NCI-H187 (cell line): ENCODE measurements at places on chromosomes 13 and 19.

- peak; percentile 83 for DNase-seq
Measured at GRCh38 chr13:107866032-107866940, 349.1 kb downstream of the LIG4 start.

GRCh38 chr13:48731001-48731658, 77.4 kb downstream of the CYSLTR2 start:
- no peak for DNase-seq

DNA sequence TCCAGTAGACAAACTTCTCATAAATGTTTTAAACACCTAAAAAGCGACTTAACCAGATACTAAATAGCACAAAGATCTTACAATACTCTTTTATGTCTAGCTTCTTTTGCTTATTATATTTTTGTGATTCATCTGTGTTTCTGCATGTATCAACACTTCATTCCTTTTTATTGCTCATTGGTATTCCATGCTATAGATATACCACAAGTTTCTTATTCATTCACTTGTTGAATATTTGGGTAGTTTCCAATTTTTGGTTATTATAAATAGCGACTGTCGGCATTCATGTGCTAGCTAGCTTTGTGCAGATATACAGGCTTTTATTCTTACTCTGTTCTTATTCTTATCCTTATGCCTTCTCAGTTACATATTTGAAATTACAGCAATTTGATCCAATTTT, 50.0 kb upstream of the RGCC start:
- DNase-seq = no peak

DNA sequence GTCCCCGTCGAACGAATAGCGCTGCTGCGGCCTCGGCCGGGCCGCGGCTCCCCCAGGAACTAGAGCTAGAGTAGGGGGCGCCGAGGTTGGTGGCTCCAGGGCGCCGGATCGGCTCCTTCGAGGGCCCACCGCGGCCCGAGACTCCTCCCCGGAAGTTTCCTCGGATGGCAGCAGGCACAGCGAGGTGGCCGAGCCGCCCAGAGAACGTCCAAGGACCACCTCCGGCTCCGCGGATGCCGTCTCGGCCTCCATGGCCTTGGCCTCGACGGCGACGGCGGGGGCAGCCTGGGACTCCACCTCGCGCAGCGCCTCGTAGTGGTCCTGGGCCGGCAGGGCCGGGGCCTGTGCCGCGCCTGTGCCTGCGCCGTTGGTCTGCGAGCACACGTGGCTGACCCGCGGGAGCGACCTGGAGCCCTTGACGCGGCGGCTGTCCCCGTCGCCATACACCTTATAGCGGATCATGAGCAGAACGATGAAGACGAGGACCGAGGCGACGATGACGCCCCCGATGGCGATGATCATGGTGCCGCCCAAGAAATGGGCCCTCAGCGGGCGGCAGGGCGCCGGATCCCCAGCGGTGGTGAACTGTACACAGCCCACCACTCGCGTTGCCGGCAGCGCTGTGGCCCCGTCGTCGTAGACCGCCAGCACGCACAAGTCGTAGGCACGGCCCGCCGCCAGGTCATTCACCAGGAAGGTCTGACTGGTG, 11.8 kb downstream of the IFNL1 start:
- no peak for DNase-seq

GRCh38 chr13:50080911-50081678, 65.9 kb downstream of the KCNRG start:
- peak; percentile 5 for DNase-seq

- no peak for DNase-seq
Measured at GRCh38 chr13:71863254-71863865, 3.6 kb downstream of the DACH1 start.

DNA sequence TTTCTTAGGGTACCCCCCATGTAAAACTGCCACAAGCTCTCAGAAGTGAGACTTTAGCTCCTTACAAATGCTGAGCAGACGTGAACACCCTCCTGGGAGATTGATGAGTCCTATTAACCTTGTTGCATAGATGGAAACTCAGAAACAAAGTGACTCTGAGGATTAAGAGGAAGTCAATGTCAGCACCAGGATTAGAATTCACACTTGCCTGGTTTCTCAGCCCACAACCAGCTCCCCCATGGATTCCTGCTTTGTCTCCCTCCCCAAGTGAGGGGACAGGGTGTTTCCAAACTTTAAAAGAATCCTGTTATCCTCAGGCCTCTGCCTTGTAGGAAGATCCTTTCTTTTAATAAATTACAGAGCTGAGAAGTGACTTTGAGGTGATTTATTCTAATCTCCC, 324.4 kb downstream of the NDFIP2 start:
- no peak for DNase-seq

DNA sequence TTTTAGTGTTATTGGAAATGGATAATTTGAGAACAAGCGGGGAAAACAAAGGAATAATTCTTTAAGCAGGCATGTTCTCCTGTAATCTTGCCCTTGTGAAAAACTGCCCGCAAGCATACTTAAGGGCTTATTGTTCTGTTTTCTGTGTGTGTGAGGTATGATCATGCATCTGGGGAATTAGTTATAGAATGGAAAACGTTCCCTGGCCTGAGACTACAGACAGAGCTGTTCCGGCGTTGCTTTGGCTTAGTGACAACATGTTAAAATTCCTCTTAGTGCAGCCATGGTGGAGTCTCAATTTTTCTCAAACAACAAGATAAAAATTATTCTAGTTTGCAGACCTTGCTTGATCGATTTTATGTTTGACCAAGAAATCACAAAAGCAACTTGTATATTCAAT, 560.2 kb upstream of the SPRY2 start:
- DNase-seq = no peak

- no peak for DNase-seq
Measured at GRCh38 chr19:1311543-1312091, 25.9 kb downstream of the EFNA2 start.

DNA sequence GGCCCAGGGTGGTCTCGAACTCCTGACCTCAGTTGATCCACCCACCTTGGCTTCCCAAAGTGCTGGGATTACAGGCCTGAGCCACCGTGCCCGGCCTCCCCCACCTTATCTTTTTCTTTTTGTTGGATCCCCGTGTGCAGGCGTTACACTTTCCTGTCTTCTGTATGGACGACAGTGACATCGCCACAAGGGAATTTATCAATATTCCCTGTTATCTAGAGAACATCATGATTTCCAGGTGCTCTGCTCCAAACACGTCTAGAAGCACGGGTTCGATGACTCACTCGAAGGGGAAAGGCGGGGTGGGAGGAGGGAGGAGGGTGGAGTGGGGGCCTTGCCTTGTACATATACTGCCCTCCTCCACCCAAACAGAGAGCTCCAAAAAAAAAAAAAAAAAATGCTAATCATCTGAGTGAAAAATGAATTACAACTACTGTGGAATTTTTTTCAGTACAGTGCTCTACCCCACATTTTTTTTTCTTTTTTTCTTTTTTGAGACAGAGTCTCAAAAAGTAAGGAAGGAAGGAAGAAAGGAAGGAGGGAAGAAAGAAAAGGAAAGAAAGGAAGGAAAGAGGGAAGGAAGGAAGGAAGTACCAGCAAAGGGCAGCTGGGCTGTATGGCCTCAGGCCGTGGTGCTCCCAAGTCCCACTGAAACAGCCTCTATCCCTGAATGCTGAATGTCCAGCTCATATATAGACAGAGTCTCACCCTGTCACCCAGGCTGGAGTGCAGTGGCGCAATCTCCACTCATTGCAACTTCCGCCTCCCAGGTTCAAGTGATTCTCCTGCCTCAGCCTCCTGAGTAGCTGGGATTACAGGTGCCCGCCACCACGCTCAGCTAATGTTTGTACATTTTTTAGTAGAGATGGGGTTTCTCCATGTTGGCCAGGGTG, 36.8 kb downstream of the INSR start:
- DNase-seq = no peak

- DNase-seq = no peak
Measured at GRCh38 chr19:3866910-3867638, 1.8 kb downstream of the ZFR2 start.

- no peak for DNase-seq
Measured at GRCh38 chr13:91355099-91355825, 7.8 kb downstream of the MIR17HG start.

DNA sequence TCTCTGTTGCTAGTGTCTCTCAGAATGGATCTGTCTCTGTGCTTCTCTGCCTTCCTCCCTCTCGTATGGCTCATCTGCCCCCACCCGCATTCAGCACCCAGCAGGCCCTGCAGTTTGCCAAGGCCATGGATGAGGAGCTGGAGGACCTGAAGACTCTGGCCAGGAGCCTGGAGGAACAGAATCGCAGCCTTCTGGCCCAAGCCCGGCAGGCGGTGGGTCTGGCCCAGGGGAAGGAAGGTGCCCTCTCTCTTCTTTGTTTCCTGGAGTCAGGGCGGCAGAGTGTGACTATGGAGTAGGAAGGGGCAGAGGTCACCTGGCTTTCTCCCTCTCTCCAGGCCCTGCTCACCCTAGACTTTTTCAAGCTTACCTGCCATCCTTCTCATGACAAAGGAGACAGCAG, 10.9 kb downstream of the KASH5 start:
- no peak for DNase-seq

DNA sequence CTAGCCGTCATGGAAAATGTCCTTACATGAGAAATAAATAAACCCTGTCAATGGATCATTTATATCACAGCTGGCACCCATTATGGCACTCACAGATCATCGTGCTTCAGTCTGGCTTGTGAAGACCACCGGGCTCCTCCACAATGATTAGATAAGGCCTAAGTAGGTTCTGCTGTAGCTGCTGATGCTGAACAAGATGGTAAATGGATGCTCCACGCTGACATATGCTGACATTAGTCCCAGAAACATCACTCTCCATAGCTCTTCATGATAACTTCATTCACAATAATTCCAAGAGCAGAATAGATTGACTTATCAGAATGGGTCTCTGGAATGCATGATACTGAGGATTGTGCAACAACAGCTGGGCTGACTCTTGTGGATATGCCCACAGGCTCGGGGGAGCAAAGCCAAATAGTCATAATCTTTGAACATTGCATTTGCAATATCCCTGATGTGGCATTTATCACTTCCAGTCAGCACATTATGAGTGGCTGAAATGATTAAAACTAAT, 63.8 kb upstream of the RXFP2 start:
- no peak for DNase-seq

DNA sequence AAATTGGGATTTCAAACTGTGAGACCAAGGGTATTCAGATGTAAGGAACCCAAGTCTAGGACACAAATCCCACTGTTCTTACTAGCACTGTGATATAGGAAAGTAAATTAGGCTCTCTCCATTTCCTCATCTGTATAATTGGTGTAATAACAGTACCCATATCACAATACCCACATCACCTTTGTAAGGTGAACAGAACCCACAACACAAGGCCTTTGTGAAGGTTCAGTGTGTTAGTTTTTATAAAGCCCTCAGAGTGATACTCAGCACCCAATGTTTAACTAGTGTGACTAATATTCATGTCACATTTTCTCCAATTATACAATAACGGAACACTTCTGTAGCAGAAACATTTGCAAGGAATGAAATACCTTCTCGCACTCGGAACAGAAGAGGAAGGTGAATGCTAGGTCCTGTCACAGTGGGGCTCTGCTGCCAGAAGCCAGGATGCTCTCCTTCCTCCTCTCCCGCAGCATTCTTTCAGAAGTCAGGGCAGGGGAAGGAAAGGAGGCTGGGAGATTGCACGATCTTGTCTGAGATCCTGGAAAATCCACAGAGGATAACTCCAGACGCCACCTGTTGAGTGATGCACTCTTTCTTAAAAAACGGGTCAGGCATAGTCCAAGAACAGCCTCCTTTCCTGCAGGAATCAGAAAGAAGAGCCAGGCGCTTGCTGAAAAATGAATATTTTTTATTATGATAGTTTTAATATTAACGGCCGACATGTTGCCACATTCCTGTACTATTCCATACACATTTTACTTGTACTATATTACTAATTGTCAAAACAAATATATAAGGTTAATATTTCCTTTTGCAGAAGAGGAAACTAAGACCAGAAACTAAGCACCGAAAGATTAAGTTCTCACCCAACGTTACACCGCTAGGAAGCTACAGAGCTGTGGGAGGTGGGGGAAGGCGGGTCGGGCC, 762 bp downstream of the ZNF45 start:
- no peak for DNase-seq

GRCh38 chr13:35603593-35604285, 127.2 kb upstream of the MAB21L1 start:
- DNase-seq = no peak

- no peak for DNase-seq
Measured at GRCh38 chr19:18841400-18841799, 9.6 kb downstream of the UPF1 start.

DNA sequence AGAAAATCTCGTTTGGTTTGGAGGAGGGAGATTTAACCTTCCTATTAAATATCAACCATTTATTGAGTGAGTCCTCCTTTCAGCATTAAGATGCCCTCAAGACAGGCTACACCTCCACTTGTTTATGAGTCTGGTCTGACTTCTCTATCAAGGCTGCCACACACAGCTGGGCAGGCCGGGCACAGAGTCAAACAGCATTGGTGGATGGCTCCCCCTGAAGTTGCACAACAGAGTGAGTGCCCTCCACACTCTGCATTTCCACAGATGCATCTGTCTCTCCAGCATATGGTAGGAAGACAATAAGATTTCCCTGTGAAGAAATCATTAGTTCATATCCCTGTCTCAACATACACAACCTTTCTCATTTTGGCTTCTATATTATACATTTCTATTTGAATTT, 31.4 kb downstream of the PHF11 start:
- no peak for DNase-seq

DNA sequence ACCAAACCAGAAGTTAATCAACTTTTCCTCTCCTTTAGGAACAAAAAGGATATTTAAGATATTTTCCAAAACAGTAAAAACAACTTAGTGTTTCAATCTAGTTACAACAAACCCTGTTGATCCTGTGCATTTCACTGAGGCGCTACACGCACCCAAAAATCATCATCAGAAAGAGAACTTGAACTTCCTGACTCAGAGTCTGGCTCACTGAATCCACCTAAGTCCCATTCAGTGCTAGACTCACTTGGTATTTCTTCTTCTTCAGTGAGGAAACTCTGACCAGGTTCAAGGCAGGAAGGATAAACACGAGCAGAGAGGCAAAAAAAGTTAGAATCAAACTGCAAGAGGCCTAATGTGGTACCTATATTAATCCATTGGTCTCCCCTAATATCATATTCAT, 2.2 kb downstream of the KBTBD6 start:
- DNase-seq = no peak

- DNase-seq = no peak
Measured at GRCh38 chr19:33362508-33363228, 10.8 kb upstream of the CEBPG start.

DNA sequence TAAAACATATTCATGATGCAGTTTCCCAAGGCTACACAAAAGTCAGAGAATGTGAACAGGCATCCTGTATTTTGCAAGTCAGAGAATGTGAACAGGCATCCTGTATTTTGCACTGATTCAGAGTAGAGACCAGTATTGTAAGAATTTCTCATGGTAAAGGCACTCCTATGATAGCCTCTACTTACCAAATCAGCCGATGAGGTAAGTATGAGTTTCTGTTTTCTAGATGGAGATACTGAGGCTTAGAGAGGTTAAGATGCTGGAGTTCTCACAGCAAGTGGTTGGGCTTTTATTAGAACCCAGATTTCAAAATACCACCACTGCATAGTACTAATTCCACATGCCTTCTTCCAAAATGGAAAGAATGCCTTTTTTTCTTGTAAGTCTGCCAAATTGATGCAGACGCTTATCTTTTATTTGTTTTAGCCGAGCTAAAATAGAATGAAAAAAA, 12.3 kb downstream of the TPT1 start:
- DNase-seq = no peak
